SHP77 (cell line): ENCODE measurements at places on chromosomes 11 and 22.

DNA sequence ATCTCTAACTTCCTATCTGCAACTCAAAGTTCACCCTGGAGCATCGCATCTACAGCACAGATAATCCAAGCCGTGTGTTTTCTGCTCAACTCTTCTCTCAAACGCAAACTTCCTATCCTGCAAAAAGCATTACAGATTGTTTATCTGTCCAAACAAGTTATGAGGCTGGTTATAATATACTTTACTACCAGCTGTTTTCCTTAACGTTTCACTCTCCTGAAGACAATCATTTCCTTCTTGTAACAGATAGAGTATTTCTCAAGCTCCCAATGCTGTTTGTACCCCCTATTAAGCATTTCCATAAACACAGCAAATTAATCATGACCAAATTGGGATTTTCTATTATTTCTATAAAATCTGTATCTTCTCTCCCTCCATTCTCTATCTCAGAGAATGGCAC, 84.7 kb downstream of the SBF2 start:
- DNase-seq = no peak

- DNase-seq = no peak
Measured at GRCh38 chr11:69148806-69149205, 6.9 kb upstream of the SMIM38 start.

- DNase-seq = peak; percentile 85
Measured at GRCh38 chr22:44025171-44026065, 1.3 kb downstream of the PARVB start.

DNA sequence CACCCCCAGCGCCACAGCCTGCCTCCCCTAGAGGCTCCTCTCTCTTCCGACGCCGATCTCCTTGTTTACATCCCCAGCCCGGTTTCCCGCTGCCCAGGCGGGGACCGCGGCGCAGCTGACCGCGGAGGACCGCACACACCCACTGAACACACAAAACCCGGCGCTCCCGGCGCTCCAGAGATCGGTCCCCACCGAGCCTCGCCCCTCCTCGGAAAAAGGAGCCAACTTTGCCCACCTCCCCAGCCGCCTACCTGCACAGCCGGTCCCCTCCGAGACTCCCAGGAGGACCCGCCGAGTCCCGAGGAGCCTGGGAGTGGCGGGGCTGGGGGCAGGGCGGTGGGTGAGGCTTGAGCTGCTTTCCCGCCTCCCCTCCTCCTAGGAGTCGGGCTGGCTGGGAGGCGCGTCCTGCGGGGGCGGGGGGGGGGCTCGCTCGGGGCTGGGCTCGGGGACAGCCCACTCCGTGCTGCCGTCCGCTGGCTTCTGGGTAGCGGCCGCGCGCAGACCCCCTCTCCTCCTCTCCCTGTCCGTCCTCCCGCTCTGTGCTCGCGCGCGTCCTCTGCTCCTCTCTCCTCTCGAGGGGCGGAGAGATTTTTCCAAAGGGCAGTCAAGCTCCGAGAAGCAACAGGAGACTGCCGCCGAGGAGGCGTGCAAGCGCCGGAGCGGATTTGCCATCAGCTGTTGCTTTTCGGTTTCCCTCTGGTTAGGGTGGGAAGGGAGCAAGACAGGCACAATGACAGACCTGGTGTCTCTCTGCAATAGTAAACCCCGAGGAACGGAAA, at the start of gene FXYD6:
FXYD6 (minus strand) TSS at position 318 of the 779 bp plus-strand sequence. CDS start 33,882 bp downstream, outside the sequence.
- no peak for DNase-seq

GRCh38 chr11:126129727-126130671, 67.3 kb upstream of the CDON start:
- no peak for DNase-seq

DNA sequence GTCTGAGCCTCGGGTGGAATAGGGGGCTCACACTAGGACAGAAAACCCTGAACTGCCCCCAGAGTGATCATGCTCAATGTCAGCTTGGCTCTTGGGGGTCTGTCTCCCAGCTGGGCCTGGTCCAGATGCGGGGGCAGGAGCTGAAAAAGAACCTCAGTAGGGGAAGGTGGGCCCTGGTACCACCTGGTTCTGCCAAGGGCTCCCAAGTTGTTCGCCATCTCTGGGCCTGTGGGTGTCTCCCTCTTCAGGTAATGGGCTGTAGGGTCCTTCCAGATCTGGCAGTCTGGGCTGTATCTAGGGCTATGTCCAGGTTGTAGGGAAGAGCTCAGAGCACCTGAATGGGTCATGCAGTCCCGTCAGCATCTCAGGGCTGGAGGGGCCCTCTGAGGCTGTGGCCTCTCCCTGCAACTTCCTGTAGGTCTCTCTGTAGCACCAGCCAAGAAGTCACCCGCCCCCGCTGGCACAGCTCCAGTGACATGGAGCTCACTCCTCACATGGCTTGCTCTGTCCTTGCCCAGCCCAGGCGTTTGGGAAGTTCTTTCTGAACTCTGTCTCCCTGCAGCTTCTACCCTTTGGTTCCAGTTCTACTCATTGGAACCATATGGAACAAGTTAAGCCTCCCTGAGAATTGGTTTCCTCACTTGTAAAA, 33.0 kb upstream of the SOX10 start:
- no peak for DNase-seq

DNA sequence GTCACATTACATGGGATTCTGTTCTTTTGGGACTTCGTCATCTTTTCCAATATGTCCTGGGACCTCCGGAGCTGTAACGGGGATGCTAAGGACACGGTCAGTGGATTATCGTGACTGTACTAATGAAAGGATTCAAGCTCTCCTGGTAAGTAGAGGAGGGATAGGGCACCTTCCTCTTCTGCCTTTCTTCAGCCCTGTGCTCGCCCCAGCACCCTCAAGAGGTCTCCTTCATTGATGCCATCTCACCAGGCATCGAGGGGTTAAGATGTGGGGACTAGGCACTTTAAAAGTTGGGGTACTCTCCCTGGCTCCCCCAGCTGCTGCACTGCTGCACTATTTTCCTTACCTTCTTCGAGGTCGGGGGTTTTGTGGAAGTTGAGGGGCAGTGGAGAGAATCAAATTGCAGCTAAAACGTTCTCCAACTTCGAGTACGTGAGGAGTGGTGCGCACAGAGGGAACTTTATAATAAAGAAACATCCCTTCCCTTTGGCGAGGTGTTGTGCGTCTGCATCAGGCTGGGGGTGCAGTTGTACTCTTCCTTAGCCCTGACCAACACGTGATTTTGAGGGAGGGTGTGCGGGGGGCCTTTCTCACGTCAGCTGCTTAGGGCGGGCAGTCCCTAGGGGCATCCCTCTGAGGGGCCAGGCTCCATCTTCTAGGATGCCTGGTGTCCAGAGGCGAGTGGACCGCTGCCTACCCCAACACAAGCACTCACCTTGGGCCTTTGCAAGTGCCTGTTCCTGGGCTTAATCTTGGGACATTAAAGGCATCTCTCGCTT, 96.1 kb downstream of the GRAMD1B start:
- no peak for DNase-seq

DNA sequence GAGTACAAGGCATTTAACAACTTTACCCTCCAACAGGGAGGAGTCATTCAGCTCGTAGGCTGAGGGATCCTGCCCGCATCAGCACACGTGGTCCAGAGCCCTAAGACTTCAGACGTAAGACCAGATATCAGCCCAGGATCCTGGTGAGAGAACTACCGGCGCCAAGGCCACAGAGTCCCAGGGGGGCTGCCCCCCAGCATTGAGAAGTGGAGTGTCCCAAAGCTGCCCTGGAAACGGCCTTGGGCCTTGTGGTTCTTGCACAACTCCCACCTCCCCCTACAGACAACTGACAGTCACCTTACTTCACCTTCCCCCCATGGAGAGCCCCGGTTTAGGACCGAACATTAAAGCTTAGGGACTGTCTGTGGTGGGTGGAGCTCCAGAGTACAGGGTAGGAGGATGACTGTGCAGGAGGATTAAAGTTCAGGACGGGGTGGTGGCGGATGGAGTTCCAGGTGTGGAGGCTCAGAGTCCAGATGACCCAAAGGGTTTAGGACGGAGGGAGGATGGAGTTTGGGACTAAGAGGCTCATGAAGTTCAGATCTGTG, 1.0 kb downstream of the C11orf91 start:
- no peak for DNase-seq

GRCh38 chr11:32706985-32707741, 87.3 kb downstream of the CCDC73 start:
- DNase-seq = no peak

DNA sequence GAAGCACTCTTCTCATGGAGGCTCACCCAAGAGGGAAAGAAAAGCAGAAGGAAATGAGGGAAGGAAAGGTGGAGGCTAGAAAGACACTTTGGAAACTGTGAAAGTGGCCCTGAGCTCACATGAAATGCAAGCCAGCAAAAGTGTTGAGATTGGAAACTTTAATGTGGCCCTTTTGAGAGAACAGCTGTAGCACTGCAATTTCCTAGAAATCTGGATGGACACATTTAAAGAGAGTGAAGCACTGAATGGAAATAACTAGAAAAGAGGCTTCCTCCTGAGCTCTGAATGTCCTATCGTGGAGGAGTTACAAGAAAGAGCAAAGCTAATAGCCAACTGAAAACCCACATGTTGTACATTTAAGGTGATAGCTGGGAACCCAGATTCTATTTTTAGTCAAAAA, 56.0 kb downstream of the LIF start:
- DNase-seq = no peak

DNA sequence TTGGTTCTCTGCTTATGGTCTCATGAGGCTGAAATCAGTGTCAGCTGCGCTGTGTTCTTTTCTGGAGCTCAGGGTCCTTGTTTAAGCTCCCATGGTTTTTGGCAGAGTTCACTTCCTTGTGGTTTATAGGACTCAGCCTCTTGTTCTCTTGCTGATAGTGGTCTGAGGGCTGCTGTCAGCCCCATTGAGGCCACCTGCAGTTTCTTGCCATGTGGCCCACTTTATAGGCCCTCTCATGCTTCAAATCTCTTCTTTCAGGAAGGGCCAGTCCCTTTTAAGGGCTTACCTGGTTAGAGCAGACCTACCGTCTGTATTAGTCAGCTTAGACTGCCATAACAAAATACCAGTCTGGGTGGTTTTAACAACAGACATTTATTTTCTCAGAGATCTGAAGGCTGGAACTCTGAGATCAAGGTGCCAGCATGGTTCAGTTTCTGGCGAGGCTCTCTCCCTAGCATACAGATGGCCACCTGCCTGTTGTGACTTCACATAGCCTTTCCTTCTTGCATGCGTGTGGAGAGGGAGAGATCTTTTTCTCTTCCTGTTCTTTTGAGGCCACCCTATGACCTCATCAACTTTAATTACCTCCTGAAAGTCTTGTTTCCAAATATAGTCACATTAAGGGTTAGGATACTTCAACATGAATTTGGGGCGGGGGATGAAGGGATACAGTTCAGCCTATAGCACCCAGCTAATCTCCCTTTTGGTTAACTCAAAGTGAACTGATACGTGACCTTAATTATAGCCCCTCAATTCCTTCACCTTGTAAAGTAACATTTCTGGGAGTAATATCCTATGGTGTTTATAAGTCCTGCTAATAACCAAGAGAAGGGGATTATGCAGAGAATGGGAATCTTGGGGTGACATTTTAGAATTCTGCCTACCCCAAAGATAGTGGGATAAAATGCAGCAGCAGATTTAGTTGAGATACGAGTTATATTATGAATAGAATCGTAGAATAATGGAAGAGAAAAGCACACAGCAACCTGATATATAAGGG, 131.8 kb downstream of the UVRAG start:
- DNase-seq = peak; percentile 75

DNA sequence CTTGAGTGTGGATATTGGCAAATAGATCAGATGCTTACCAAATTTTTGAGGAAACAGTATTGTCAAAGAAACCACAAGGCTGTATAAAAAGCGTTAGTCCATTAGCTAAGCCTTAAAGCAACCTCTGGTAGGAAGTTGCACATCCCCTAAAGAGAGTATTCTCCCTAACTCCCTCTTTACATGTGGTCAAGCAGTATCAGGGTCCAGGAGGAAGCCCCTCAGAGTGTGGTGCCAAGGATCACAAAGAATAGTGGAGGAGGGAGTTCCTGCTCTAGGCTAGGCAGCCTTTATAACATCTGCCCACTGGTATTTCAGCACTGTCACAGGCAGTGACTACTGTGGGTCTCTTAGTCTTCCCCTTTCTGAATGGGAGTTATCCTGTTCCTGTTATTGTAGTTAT, 18.8 kb upstream of the AMPD3 start:
- DNase-seq = no peak

- no peak for DNase-seq
Measured at GRCh38 chr22:47050401-47051051, 288.1 kb downstream of the TBC1D22A start.

DNA sequence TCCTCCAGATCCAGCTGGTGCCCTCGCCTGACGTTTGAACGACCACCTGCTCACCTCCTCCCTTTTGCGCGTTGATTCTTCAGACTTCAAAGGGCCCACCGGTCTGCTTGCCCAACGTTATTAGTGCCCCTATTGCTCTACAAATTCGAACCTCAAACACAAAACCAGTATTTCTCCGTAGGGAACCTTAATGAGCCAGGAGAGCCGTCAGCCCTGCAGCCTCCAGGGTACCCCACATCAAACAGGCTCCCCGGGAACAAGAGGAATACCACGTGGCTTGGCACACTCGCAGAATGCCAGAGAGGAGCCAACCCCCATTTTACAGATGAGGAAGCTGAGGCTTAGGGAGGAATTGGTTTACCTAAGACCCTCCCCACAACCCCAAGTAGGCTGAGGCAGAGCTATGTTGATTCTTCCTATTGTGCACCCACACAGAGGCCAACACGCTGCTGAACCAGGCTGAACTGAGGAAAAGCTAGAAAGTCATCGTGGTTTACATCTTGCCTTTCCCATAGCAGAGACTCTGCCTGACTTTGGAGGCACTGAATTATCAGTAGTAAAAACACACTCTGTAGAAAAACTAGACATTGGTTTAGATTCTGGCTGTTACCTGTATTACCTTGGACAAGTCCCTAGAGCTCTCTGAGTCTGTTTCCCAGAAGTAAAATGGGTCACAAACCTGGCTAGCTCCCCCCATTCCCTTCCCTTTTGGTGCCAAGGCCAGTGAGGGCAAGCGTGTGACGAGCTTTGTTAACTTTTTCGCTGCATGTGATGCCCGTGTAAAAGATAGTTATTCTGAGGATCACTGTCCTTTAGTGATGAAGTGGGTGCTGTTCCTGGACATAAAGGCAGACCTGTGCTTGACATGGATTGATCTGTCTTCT, 764 bp downstream of the TKFC start:
- DNase-seq = no peak

- no peak for DNase-seq
Measured at GRCh38 chr11:74637700-74638099, 45.3 kb downstream of the POLD3 start.

GRCh38 chr22:46289244-46289891, 7.3 kb upstream of the GTSE1 start:
- DNase-seq = no peak

- no peak for DNase-seq
Measured at GRCh38 chr11:64746486-64746885, 2.5 kb upstream of the RASGRP2 start.

DNA sequence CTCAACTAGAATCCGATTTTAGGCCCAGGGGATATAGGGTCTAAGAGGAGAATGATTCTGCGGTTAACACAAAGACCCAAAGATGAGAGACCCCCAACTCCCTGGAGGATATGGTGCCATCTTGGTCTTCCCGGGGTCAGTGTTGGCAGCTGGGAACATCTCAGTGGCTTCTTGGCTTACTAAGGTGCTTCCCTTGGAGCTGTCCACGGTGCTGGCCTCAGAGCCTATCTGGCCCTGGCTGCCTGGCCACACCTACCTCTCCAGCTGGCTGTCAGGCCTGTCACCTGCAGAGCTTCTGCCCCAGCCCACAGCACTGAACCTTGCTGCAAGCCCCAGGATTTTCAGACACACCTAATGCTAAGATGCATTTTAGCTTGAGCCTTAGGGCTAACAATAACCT, 70.7 kb upstream of the THY1 start:
- no peak for DNase-seq
